ENCODE measurements at places on chromosomes 6 and 20.

- no peak for DNase-seq
Observed at GRCh38 chr6:54801669-54802068, 44.9 kb upstream of the FAM83B start.

DNA sequence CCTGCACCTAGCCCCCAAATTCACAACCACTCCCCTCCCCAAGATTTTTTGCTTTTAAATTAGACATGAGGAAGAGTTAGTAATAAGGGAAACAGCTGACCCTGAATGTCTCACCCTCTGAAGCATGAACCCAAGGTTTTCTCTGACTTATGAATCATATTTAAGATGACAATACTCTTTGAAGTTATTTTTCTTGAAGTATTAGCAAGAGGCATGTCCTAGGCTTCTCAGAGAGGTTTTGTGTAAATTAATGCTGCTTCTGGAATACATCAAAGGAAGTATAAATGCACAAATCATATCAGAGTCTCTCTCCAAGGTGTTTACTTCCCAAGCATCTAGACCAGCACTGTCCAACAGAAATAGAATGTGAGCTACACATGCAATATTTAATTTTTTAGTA lies 408.1 kb upstream of the MARCKS start:
- DNase-seq: no peak

DNA sequence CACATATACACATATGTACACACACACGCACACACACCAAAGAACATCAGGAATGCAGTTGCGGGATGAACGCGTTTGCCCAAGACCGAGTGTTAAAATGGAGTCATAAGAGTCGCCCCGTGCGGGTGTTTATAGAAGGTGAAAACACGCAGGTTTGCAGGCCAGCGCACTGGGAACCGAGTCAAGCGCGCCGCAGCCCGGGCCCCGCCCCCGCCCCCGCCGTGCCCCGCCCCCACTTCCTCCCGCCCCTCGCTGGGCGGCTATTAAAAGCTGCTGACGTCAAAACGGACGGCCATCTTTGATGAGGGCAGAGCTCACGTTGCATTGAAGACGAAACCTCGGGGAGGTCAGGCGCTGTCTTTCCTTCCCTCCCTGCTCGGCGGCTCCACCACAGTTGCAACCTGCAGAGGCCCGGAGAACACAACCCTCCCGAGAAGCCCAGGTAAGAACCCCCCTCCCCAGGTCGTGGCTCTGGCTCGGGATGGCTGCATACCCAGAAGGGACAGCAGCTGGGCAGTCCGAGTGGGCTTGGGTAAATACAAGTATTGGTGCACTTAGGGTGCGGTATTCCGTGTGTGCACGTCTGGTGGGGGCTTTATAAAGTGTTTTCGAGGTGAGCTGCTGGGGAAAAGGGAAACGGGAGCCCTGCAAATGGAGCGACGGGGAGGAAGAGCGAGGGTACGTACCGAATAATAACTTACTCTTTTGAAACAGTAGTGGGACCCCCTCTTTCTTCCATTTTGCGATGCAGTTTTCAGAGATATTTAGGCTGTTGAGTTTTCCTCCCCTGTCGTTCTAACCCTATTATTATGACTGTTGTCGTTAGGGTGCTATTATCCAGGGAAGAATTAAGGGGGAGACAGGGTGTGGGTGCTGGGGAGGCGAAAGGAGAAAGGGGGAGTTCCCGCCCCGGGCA lies at the start of gene SNAP25:
SNAP25 (plus strand) TSS at position 295 of the 916 bp plus-strand sequence. CDS start 56,662 bp downstream, outside the sequence.
- no peak for DNase-seq

- no peak for DNase-seq
Observed at GRCh38 chr20:47051936-47052526, 157.4 kb downstream of the EYA2 start.

DNA sequence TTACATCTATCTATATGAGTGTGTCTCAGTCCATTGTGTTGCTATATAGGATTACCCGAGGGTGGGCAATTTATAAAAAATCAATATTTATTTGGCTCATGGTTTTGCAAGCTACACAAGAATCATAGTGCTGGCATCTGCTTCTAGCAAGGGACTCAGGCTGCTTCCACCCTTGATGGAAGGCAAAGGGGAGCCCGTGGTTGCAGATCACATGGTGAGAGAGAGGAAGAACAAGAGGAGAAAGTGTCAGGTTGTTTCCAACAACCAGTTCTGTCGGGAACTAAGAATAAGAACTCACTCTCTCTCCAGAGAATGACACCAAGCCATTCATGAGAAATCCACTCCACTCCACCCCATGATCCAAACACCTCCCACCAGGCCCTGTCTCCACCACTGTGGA lies 48.2 kb upstream of the TENT5A start:
- no peak for DNase-seq

DNA sequence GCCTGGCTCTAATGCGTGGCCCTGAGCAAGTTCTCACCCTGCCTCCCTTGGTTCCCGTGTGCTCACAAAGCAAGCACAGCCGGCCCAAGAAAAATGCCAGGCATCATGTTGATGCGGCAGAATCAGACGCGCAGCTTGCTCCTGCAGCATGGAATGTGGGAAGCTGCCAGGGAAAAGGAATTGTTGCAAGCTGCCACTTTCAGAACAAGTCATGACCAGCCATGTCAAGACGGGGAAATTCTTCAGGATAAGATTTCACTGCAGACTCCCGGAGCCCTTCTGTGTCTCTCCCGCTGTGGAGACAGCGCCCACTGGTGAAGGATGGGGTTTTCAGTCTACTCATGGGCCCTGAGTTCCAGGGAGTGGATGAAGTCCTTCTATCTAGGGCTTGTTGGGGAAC lies 4.6 kb downstream of the DACT2 start:
- DNase-seq: no peak
